Activated naive CD4-positive, alpha-beta T cell (primary cell): ENCODE measurements at places on chromosomes 12 and 14.

GRCh38 chr14:23600806-23601205 is 22.2 kb upstream of the JPH4 start:
- DNase-seq = no peak

DNA sequence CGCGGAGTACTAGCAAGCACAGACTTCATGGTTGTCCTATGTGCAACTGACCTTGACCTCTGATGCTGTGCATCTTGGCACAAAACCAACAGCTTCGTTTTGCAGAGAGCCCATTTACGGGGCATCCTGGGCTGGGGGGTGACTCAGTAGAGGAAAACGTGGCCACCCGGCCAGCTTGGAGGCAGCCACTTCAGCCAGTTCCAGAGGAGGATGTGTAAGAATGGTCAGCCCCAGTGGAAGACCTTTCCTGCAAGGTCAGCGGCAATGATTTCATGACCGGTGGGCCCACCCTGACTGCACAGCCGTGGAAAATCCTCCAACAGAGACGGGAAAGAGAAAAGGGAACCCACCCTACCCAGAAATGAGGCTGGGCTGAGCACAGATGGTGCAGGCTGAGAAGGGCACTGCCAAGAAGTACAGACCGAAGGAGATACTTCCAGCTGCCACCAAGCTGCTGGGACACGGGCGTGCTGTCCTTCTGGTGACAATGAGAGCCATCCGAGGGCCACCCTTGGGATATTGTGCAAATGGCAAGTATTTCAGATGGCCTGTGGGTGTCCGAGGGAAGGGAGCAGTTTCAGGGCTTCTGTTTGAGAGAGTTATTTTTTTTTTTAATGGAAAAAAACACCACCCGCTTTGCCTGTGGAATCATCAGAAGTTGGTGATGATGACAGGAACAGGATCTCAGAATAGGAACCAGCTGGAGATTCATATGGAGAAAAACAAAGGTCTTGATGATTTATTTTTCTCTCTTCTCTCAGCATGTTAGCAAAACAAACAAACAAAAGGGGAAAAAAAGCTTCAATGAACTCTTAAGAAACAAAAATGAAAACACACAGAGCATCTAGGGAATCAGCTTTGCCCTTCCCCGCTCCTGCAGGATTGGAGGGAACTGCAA is 120.2 kb upstream of the RFLNA start:
- DNase-seq = no peak

DNA sequence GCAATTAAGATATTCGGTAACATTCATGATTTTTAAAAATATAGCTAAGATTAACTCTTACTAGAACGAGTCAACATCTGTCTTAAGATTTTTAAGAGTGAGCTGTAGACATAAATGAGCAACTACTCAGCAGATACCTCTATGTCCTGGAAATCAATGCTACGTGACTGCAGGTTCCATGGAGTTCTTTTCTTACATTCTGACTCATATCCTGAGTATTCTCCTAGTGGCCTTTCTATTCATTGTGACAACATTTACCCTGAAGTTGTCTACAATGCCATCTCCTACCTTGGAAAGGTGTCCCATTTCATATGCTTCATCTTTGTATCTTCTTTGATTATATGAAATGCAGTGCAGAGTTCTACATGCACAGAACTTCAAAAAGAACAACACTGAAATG is 59.9 kb downstream of the PKP2 start:
- DNase-seq = no peak

DNA sequence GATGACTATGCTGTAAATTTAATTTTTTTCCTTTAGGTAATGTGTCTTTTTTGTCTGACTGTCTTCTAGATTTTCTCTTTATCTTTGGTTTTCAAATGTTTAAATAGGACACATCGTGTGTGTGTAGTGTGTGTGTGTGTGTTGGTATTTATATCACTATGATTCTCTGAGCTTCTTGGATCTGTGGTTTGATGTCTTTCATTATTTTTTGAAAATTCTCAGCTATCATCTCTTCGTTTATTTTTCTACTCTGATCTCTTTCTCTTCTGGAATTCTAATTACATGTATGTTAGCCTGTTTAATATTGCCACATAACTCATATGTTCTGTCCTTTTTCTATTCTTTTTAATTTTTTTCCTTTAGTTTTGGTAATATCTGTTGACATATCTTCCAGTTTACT is 73.5 kb upstream of the OR10AD1 start:
- DNase-seq = no peak

DNA sequence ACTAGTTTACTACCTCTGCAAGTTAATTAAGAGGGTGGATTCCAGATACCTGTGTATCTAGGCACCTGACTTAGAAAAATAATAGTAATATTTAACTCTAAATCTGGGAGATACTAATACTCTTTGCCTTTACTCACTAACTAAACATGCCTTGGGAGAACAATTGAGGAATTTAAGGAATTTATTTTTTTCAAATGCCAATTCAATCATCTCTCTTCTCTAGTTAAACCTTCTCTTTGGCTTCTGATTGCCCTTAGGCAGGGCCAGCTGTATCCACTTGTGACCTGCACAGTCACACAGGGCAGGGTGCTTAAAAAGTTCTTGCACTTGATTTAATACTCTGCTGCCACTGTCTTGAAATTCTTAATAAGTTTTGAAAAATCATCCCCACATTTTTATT is 142.4 kb downstream of the PLCZ1 start:
- DNase-seq = no peak
